ENCODE measurements at places on chromosomes 12 and 14. TPM values are rescaled to one million over a fixed set of nuclear protein-coding genes. Genes with fewer than 3 reads are reported as not detected.

Gene EML1
- total RNA-seq: 131 TPM

GRCh38 chr14:92638904-92639303 lies 109.5 kb downstream of the LGMN start:
- DNase-seq: no peak

GRCh38 chr12:128864516-128865186 lies 11.4 kb downstream of the GLT1D1 start:
- DNase-seq: no peak

DNA sequence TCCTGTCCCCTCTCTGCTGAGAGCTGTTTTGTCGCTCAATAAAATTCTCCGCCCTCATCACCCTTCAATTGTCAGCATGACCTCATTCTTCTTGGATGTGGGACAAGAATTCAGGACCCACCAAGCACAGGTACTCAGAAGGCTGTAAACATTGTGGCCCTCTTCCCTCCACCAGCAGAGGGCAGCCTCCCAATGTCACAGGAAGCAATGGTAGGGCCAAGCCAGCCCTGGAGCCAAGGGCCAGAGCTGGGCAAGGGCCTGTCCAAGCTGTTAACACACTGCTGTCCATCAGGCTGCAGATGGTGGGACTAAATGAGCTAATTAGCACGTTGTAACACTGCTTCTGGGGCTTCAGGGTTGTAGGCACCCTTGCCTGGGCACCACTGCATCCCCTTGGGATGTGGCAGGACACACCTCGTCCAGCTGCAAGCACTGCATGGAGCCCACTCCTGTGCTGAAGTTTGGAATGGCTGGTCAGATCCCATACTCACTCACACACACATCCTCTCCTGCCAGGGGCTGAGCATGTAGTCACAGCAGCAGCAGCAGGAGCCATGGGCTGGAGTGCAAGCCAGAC lies 62.7 kb upstream of the HECTD1 start:
- no peak for DNase-seq

GRCh38 chr14:85336817-85337216 lies 193.1 kb upstream of the FLRT2 start:
- DNase-seq: no peak

DNA sequence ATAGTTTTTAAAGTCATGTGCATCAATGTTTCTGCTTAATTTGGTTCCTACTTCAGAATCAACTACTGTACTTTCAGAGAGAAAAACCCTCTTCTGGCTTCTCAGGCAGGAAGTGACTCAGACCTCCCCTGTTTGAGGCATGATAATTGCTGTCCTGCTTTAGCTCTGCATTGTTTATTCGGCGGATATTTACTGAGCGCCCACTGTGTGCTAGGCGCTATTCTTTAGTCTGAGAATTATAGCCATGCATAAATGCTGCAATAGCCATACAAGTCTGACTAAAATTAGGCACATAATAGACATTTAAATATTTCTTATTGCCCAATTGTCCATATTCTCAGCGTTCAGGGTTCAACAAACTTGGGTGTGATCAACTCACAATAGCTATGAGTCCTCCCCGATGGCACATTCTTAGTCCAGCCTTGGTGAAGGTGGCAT lies 6.1 kb upstream of the AMIGO2 start:
- DNase-seq: no peak
